ENCODE measurements at places on chromosomes 3 and 15.

- peak; percentile 35 for DNase-seq
These were observed 9.9 kb upstream of the LEKR1 start for GRCh38 chr3:156816091-156816793.

GRCh38 chr3:85589145-85589544 is 630.4 kb downstream of the CADM2 start:
- DNase-seq, result no peak

GRCh38 chr3:138187296-138188012 is at the start of gene ARMC8:
TSS of gene ARMC8 (plus strand) at chr3:138187301. CDS start at chr3:138187555, 254 bp downstream.
- peak; percentile 56 for DNase-seq

GRCh38 chr3:158532099-158532734 is 38.8 kb upstream of the MLF1 start:
- peak; percentile 20 for DNase-seq

DNA sequence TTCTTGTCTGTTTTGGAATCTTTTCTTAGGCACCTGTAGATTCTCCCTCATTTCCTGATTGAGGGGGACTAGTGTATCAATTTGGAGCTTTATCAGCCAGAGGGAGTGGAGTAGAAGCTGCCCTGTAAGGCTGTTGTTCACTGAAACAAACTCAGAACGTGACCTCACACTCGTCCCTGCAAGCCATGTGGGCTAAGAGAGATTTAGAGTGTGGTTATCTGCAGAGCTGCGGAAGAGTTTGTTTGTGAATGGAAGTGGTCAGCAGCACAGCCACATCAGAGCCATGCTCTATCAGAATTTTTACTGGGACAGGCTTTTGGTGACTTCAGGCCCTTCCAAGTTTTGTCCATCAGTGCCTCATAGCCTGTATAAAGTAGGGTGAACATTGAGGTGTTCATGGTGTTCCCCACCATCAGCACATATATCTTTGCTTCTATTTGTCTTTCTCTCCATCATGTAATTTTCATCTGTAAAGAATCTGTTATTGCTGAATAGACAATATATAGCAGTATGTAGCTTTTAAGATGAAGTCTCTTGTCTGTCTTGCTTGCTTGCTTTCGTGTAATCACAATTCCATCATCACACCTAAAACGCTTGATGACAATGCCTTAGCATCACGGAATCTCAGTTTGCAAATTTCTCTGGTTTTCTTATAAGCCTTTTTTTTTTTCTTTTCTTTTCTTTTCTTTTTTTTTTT is 37.0 kb downstream of the LARS2 start:
- no peak for DNase-seq

GRCh38 chr3:8573342-8573926 is 71.2 kb downstream of the SSUH2 start:
- no peak for DNase-seq

DNA sequence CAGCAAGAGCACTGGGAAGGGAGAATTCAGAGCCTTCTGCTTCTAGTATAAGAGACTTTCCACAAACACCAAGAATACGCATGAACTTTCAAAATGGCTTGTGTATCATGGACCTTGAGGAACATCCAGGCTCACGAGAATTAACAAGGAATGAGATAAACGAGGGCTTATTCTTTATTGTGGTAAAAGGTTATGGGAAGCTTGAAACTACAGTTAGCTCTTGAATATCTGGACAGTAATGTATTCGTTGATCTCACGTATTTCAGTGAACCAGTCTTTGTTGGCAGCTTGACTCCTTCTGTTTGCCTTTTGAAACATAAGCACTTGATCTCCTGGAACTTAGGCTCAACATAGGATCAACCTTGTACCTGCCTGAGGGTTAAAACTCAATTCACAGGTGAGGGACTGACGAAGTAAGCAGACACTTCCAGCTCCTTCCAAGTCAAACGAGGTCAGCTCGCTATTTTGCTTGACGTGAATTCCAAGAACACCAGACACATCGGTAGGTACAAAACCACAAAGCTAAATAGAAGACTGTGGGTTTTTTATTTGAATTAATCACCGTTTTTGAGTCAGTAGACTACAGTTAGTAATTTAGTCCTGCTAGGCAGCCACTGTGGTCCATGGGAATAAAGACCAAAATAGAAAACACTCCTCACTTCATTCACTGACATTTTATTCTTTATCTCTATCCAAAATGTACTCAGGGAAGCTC is 30.8 kb downstream of the GALNT15 start:
- no peak for DNase-seq

GRCh38 chr3:127410678-127411077 is 122.8 kb upstream of the PRR20G start:
- no peak for DNase-seq

DNA sequence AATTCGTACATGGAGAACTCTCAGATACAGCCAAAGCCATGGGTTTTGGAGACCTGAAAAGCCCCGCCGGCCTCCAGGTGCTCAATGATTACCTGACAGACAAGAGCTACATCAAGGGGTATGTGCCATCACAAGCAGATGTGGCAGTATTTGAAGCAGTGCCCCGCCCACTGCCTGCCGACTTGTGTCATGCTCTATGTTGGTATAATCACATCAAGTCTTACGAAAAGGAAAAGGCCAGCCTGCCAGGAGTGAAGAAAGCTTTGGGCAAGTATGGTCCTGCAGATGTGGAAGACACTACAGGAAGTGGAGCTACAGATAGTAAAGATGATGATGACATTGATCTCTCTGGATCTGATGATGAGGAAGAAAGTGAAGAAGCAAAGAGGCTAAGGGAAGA is 23.5 kb downstream of the MYO5A start:
- no peak for DNase-seq

GRCh38 chr3:141240687-141241615 is 9.3 kb downstream of the PXYLP1 start:
- DNase-seq, result no peak
